ENCODE measurements at places on chromosomes 4 and X. TPM values are rescaled to one million over a fixed set of nuclear protein-coding genes. Genes with fewer than 3 reads are reported as not detected.

Gene RAB40A
- not detected for total RNA-seq

Gene AVPR2
- not detected for total RNA-seq

Gene FGB
- 2.0 TPM for total RNA-seq

Gene YY2
- 2.7 TPM for total RNA-seq

Gene CLIC2
- total RNA-seq, result 0.89 TPM

Gene TMEM47
- total RNA-seq, result 0.10 TPM

Gene CENPU
- 28.2 TPM for total RNA-seq

Gene KIF4A
- total RNA-seq, result 40.3 TPM

Gene APOO
- 34.5 TPM for total RNA-seq

Gene GSX2
- not detected for total RNA-seq

Gene ADRA2C
- 28.1 TPM for total RNA-seq

Gene NWD2
- total RNA-seq, result not detected

Gene ADAM29
- total RNA-seq, result not detected

Gene FAAH2
- total RNA-seq, result 6.1 TPM

Gene MFAP3L
- total RNA-seq, result 8.4 TPM

Gene NUDT6
- 9.0 TPM for total RNA-seq

Gene MTNR1A
- total RNA-seq, result 0.84 TPM

Gene SYTL4
- 8.8 TPM for total RNA-seq

Gene CSAG2
- total RNA-seq, result not detected

Gene FAM184B
- total RNA-seq, result 0.07 TPM
